Right kidney (tissue), 9 donors: ENCODE measurements at places on chromosomes 6 and 20.

DNA sequence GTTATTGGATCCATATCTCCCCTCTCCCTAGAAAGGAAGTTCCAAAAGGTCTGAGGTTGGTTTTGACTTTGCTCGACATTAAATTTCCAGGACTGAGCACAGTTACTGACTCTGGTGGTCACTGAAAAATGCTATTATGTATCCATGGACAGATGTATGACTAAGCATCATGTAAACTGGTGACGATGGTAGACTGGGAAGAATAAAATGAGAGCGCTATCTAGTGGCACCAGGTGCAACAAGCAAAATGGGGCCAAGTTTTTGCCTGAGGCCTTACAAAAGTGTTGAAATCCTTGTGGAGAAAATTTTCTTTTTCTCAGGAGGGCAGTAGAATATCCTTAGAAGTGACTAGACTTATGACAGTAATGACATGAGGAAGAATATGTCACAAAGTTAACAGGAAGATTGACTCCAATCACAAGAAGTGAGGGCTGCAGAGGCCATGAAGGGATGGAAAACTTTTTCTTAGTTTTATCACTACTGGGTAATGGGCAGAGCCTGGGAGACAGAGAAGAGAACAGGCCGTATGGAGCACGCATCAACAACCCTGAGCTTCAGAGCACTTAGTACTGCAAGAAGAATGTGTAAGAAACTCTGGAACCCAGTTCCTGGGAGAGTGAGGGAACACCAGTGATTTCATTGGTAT, 88.9 kb upstream of the ELOVL5 start:
- DNase-seq: no peak

DNA sequence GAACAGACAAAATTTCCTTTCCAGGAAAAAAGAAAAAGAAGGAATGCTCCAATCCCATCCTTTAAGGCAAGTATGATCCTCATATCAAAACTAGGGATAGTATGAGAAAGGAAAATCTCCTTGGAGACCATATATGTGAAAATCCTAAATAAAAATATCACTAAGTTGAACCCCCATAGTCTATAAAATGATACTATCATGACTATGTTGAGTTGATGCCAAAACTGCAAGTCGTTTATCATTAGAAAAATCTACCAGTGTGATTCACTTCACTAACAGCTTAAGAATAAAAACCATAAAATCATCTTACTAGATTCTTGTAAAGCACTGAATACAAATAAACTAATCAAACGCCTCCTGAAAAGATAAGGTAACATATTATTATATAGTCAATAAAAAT, 76.6 kb upstream of the STXBP5 start:
- DNase-seq: no peak

DNA sequence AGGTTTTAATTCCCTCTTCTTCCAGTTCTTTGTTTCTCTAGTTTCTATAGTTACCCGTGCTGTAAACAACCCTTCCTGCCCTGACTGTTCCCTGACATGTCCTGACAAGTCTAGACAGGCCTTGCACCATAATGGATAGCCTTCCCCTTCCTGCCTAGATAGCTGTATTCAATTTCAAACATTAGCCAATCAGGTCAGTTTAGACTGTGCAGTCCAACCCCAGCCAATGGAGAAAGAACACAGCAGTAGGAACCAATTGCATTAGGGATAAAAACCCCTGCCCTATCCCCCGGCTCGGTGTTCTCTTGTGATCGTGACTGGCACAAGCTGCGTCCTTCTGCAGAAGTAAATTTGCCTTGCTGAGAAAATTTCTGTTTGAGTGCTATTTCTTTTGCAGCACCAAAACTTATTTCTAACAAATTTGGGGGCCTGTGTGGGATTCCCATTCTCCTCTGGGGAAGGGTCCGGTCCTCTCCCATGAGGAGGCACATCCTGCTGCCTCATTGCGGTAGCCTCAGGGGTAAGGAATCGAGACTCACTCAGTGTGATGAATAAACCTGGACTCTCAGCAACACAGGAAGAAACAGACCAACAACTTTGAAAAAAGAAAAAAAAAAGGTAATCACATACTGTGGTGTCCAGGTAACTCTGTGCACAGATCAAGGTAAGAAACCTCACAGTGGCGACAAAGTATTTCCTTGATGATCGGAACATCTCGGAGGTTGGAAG, 248.7 kb upstream of the ECI2 start:
- no peak for DNase-seq

- DNase-seq: no peak
These were observed 144.6 kb downstream of the UST start for GRCh38 chr6:148891405-148891783.

GRCh38 chr20:4897600-4897999, 103.7 kb downstream of the SLC23A2 start:
- no peak for DNase-seq

DNA sequence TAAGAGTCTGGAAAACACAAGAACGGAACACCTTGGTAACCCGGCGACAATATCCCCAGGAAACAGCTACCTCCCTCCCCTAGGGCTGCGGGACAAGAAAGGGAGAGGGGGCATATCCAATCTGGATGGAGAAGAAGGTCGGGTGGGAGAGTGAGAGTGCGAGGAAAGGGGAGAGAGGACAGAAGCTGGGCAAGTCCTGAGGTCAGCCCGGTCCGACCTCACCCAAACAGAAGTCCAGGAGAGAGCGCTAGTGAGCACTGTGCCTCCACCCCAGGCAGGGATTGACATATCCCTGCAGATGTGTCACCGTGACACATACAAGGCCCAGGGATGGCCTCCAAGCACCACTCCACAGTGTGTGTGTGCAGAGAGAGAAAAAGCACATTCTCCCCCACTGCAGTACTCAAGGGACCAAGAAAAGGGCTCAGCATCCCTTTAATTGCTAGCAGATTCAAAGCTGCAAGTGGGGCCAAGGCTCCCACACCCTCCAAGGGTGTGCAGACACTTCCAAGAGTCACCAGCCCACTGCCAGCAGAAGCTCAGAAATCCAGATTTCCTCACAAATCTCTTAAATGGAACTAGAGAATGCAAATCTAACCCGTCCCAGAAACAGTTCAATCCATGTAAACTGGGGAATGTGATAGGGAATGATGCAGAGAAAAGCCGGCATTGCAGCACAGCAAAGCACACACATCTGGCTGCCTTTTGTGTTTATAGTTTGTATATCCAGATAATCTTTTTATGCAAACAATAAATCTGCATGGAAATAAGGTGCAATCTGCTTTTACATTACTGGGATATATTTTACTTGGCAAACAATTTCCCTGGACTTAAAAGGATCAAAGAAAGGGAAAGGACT, 3.1 kb downstream of the PXDC1 start:
- no peak for DNase-seq

DNA sequence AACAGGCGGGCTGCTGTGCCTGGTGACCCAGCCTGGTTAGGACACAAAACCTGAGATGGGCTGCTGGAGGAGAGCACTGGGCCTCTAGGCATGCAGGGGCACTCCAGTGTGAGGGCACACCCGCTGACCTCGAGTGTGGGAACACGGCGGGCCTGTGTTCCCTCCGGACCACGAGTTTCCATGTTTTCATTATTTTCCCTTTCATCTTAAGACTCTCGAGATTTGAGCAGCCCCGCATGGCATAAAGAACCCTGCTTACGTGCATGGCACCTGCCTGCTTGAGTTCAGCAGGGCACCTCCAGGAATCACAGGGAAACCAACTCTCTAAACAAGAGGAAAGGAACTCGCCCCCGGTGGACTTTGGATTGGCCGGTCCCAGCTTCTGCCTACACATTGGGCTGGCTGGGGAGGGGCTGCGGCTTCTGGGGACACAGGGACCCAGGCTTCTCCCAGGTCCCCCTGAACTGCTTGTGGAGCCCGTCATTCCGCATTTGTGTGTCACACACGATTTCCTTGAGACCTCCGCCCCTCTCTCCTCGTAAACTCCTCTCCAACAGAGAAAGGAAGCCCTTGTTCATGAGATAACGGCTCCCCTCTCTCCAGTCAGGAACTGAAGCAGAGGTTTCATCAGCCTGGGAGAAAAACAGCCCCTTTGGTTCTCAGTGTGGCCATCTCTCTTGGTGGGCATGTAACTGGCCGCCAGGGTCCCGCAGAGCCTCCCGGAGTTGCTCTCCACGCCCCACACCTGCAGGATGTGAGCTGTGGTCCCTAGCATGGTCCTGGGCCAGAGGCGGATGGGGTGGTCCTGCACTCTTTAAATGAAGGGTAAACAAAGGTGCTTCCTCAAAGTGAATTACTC, 181.8 kb downstream of the TTLL2 start:
- DNase-seq: no peak

GRCh38 chr6:144745439-144745838, 460.3 kb downstream of the UTRN start:
- DNase-seq: no peak

DNA sequence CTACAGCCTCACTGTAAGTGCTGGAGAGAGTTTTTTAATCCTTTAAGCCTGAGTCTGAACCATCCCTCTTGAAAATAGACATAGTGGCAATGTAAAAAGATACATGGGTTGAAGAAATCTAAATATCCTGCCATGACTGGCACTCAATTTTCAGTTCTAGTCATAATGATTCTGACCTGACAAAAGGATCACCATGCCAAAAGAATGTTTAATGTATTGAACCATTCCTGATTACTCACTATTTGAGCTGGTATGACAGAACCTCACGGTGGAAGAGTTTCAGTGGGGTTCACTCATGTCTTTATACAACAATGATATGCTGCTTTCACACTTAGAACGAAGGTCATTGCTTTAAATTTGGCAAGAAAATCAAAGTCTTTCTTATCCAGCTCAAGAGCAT, 93.4 kb downstream of the HIVEP2 start:
- no peak for DNase-seq

DNA sequence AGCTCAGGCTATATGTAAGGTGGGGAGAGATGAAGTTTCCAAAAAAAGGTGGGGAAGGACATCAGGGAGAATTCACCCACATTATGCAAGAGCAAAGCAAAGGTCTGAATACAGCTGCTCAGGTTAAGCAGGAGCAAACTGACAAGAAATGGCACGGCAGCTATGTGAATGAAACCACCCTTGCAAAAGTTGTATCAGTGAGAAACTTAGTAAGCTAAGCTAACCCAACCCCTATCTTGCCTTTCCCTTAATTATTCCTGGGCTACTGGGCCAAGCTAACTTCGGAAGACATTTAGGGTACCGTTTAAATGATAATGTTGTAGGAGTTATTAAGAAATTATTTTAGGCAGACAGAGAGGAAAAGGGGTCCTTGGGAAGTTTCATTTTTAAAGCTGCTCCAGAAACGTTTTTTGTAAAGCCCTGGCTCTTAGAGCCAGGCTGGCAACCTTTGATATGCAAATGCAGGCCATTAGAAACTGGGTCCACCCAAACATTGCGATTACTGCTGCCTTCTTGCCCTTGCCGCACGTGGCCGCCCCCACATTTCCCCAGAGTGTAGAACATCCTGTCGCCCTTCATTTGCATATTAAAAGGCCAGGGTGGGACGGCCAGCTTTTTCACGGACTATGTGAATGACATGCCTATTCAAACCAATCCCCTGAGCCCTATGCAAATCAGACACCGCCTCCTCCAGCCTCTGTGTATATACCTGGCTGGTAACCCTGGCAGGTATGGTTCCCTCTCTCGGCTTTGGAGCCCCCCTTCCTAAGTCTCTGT, 60.5 kb upstream of the SAMD5 start:
- DNase-seq: peak; percentile 9

DNA sequence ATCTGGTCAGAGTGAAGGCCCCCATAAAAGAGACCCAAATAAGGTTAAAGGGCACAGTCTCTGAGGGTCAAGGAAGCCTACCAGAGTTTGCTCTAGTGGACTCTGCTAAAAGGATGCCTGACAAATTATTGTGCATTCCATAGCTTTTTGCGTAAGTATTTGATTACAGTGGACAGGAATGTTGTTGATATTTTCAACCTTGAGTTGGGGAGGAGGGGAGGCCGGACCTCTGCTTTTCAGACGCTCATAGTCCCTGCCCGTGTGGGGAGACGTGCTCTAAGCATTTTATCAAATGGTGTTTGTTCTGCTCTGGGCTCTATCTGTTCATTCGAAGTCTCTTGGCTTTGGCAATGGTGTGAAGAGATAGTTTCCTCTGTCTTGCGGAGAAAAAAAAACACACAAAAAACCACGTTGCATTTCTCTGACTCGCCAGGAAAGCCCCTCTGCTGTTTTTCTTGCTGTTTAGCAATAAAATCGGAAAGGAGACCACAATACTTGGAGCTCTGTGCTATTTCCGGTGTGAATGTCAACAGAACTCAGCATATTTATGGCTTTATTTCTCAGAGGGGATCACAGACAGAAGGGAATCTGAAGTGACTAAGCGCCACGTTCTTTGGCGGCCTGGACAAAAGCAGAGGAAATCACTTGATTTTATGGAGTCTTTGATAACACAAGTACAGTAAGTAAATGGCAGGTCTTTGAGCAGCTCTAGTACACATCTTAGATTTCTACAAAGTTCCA, 159.8 kb downstream of the ZFP64 start:
- DNase-seq: peak; percentile 53

DNA sequence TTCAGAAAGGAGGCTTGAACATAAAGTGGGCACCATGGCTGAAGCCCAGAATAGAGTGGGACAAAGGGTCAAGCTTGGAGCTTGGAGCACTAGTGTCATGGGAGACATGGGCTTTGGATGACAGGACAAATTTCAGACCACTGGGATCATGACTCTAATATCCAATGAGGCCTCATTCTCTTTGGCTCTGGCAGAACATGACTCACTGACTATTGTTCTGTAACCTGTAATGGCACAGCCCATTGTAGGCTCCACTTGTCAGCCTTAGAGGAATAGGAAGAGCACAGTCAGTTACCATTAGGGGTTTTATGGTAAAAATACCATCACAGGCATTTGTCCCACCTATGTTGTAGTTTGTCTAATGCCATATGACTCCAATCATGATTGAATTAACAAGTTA, 34.0 kb upstream of the MMS22L start:
- DNase-seq: no peak

GRCh38 chr20:32509639-32510066, 75.5 kb downstream of the NOL4L start:
- peak; percentile 35 for DNase-seq

GRCh38 chr20:51276296-51276695, 253.4 kb upstream of the KCNG1 start:
- no peak for DNase-seq

DNA sequence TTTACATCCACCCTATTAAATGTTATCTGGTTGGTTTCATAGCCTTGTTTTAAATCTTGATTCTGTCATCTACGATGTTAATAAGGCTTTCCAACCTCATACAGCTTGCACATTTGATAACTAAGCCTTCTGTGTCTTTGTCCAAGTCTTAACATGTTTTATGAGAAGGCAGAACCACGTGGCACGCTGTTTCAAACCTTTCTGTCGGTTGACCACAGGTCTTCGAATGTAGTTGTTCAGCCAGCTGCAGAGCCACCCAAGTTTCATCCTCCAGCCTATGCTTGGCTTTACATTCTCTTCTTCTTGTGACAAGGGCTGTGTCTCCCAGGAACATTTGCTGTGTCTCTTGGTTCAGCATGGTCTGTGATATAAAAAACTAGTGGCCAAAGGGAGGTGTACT, 15.7 kb upstream of the SGK2 start:
- DNase-seq: no peak

DNA sequence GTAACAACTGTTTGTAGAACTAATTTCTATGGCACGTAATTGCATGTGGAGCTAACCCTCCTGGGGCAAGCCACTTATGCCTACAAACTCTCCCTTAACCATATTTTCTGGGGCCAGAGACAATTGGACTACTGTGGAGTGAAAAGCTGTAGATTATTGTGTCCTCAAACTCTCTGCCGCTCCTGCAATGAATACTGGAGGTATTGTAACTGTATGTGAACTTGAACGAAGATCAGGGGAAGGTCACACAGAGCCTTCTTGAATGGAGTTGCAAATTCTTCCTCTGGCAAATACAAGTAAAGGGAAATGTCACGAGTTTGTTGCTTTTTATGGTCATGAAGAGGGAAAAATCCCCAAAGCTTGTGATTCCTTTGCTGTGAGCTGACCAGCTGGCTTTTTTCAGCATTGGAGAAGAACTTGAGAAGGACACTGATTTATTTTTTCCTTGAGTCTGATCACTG, 18.2 kb downstream of the AKAP12 start:
- DNase-seq: no peak
